Type B pancreatic cell (in vitro differentiated cells): ENCODE measurements at places on chromosomes 4 and X.
A peak's percentile ranks its signal among the peaks of the same experiment; 100 is the strongest.

- DNase-seq = no peak
Observed at GRCh38 chrX:80817002-80817401, 7.3 kb upstream of the BRWD3 start.

- no peak for DNase-seq
Observed at GRCh38 chrX:65999563-66000148, 40.2 kb downstream of the VSIG4 start.

DNA sequence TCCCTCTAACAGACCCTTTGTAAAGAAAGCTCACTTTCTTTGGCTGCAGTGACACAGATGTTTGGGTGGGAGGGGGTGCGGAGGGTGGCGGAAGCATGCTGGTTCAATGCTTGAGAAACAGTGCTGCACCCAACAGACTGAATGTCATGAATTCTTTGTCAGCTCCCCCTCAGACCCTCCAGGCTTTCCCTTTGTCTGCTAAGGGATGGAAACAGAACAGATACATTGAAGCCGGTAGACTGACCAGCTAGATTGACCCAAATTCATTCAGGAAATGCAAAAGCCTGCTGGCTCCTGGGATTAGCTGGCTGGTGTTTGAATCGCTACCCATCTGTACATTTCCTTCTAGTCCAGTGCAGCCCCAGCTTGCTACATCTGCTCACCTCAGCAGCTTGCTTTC is 90.8 kb upstream of the PAK3 start:
- no peak for DNase-seq

GRCh38 chrX:968148-968965 is 244.1 kb downstream of the CRLF2 start:
- DNase-seq = peak; percentile 48

GRCh38 chr4:159497936-159498335 is 395.1 kb downstream of the RAPGEF2 start:
- DNase-seq = no peak

DNA sequence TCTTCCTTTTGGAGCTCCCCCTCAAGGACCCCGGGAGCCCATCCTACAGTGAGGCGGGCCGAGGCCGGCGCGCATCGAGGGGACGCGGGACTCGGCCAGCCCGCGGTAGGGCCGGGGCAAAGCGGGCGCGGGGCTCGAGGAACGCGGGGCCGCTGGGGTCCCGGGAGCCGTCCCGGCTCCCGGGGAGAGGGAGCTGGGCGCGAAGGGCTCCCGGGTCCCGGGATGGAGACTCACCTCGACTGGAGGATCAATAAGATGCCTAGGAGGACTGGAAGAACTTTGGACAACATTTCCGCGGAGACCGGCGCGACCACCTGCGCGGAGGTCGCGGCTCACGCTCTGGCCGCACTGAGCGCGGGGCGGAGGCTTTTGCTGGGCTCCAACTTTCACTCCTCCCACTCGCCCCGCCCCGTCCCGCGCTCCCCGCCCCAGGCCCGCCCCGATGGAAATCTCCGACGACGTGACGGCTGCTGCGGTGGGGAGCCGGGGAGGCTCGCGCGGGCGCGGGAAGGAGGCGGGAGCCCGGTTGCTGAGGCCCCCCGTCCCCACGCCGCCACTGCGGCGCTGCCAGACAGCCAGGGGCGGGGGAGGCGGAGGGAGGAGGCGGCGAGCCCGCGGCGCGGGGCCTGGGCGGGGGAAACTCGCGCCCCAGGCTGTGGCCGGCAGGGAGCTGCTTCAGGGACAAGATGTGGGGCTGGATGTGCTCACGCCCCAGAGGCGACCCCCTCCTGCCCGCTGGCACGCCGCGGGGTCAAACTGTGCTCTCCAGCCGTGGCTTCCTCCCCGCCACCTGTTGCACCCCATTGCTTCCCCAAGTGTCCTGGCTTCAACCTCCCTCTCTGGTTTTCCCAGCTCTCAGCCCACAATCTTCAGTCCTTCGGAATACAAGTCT is at the start of gene GABRE:
TSS of gene GABRE (minus strand) at position 341 of the 892 bp plus-strand sequence. CDS start at position 290, 51 bp downstream.
- DNase-seq = peak; percentile 71

- DNase-seq = no peak
Observed at GRCh38 chr4:104848597-104849225, 298.0 kb upstream of the TET2 start.

- DNase-seq = no peak
Observed at GRCh38 chr4:120218981-120219380, 152.3 kb upstream of the MAD2L1 start.

DNA sequence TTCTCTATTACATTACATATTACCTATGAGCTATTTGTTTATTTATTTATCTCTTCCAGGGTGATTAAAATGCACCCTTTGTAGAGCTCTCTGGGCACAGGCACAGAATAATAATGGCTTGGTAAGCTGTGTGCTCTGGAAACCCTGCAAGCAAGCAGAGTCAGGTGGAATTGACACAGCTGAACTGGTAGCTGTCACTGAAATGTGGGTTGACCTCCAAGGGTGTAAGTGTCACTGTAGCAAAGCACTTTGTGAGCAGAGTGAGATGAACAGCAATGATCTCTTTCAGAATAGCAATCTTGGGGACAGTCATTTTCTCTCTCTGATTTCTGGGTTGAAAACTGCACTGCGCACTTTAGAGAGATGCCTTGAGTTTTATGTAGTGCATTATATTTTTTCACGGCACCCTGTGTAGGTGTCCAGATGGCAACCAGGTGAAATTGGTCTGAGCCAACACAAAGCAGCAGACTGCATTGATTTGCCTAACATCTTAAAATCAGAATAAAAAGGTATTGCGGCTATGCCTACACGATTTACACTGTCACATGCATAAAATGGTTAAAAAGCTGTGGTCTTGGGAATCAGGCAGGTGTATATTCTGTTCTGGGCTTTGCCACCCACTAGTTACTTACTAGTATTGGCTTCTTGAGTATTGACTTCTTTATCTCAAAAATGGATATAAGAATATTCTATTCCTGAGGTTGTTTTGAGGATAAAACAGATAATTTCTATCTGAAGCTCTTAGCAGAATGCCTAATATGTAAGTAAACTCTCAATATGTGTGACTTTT is 450.3 kb downstream of the RAPGEF2 start:
- DNase-seq = no peak

GRCh38 chr4:177948853-177949252 is 506.6 kb upstream of the AGA start:
- no peak for DNase-seq

DNA sequence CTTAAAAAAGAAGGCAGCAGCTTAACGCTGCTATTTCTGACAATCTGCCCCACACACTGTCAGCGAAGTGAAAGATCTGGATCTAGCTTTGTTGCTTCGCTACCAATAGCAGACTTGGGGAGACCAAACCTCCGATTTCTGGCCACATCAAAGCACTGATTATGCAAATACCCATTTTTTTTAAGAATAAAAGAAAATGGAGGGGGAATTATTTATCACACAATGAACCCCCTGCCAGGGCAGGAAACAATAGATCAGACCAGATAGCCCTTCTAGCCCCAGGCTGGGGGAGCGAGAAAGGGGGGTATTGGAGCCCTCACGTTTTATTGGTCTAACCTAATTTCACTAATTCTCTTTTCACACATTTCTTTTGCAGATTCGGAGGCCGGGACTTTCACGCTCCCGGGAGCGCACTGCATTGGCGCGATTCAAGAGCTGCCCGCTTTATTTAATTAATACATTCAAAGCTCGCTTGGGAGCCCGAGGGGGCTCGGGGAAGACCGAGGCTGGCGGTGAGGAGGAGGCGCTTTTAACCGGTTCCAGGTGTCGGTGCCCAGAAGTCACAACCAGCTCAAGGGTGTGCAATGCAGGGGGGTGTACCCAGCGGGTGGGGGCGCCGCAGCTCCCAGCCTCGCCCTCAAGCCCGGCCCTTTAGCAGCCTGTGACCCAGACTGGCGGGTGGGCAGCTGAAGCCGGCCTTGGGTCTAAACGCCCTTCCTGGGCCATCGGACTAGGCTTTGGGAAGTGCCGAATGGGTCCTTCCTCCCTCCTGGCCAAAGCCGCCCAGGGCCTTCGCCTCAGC is 5.5 kb downstream of the NEUROG2 start:
- DNase-seq = no peak

DNA sequence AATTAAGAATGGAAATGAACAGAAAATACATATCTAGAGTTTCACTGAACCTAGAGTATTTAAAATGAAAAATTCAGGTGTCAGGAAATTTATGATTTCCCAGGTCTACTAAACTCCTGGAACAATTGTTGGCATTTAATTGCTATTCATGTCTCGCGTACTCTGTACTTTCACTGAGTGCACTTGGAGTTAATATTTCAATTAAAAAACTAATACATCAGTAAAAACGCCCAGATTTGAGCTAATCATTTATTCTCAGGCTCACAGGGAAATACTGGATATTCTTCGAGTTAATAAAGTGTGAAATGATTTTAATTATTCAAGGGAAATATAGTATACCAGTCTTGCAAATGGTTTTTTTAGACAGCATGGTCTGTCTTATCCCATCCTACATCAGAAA is 125.9 kb downstream of the CHRNA9 start:
- DNase-seq = no peak

DNA sequence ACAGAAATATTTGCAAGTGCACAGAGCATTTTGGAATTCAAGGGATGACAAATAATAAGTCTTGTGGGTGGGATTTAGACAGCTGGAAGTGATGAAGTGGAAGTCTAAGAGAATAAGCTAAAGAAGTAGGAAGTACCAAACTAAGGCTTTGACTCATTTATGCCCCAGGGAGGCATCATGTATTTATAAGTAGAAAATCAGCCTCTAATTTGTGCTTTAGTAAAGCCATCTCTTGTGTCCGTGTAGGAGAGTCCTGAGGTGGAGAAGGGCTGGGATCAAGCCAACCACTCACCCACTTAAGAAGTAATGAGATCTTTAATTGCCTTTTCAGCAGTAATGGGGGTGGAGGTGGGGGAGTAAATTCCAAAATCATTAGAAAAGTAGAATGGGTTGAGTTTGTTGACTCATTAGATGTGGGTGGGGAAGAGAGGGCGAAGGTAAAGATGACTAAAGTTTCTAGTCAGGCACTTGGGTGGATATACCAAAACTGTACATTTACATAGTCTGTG is 356.7 kb downstream of the STIM2 start:
- DNase-seq = no peak

GRCh38 chrX:19183761-19184477 is 61.7 kb upstream of the ADGRG2 start:
- no peak for DNase-seq

- DNase-seq = no peak
Observed at GRCh38 chr4:33772582-33772981, 2471.7 kb downstream of the ARAP2 start.

DNA sequence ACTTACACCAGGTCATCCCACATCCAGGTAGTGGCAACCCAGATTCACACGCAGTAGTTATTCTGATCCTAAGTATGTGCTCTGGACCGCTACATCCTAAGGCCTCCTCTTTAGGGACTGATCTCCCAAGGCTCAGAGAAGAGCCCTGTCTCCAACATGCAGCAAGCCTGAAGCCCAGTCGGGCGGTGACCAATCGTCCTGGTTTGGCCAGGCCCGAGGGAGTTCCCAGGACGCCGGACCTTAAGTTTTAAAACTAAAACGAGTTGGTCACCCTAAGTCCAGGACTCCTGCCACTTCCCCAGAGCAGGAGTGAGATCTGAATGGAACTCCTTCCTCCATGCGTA is 385 bp downstream of the LYAR start:
- DNase-seq = no peak

DNA sequence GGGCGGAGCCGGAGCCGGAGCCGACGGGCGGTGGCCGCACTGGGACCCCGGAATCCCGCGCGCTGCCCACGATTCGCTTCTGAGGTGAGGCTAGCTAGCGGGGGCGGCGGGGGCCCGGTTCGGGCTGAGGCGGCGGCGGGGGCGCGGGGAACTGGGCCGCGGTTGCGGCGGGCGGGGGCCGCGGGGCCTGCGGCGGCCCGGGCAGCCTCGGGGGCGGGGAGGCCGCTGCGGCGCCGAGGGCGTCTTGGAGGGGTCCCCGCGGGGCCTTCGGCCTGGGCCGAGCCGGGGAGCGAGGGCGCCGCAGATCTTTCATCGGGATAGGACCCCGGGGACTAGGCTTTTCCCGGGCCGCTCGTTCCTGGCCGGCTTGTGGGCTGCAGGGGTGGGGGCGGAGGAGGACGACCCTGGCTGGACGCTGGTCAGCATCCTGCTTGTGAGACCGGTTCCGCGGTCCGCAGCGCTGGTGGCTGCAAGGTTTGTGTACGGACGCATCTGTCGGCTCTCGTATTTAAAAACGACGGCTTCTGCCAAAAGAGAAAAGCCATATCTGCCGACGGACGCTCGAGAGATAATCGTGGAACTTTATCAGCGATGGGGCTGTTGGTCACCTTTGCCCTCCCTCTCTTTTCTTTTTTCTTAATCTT is 419 bp downstream of the ADD1 start:
- DNase-seq = no peak

GRCh38 chrX:1946974-1947373 is 332.1 kb downstream of the ASMT start:
- DNase-seq = no peak
